Type B pancreatic cell (in vitro differentiated cells): ENCODE measurements at places on chromosomes 1 and 21.

- H3K4me1 ChIP-seq, result peaks cover 23% of the 10 kb centered on the region
- peak overlapping the region; percentile 51 for H3K27ac ChIP-seq
- no peak for DNase-seq
- peaks cover 9% of the 10 kb centered on the region for H3K36me3 ChIP-seq
- peak overlapping the region; percentile 37 for H3K4me3 ChIP-seq
Observed at GRCh38 chr1:54027848-54028247, 9.9 kb upstream of the LDLRAD1 start.

DNA sequence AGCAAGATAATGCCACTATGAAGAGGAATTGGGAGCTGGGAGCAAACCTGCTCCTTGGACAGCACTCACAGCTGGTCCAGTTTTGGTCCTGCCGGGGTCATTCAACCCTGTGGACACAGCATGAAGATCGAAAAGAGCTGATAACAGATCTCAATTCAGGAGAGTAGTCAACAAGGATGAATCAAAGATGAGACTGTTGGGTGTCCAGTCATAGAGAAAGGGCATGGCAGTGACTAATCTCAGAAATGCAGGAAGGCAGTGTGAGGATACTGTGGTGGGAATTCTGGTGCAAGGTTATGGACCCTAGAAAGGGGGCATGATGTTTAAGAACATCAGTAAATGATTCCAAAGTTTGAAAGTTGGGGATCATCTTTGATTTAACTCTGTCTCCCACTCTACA is 261.4 kb upstream of the ZP4 start:
- H3K4me1 ChIP-seq, result no peaks in the 10 kb centered on the region
- no peak overlapping the region for H3K27ac ChIP-seq
- H3K4me3 ChIP-seq, result no peak overlapping the region

- H3K27ac ChIP-seq, result no peak overlapping the region
- H3K27me3 ChIP-seq, result peaks cover 23% of the 10 kb centered on the region
- H3K36me3 ChIP-seq, result no peaks in the 10 kb centered on the region
- no peak for DNase-seq
- H3K4me3 ChIP-seq, result no peak overlapping the region
- H3K4me1 ChIP-seq, result peaks cover 19% of the 10 kb centered on the region
Observed at GRCh38 chr1:48681476-48682305, 95.0 kb downstream of the BEND5 start.

- peaks cover 9% of the 10 kb centered on the region for H3K4me1 ChIP-seq
- no peaks in the 10 kb centered on the region for H3K36me3 ChIP-seq
- DNase-seq, result no peak
- H3K4me3 ChIP-seq, result no peak overlapping the region
Observed at GRCh38 chr1:232101231-232101630, 474.6 kb downstream of the DISC1 start.

GRCh38 chr1:24898152-24898908 is 31.7 kb downstream of the RUNX3 start:
- H3K4me3 ChIP-seq, result no peak overlapping the region
- peaks cover 21% of the 10 kb centered on the region for H3K27me3 ChIP-seq
- no peaks in the 10 kb centered on the region for H3K4me1 ChIP-seq
- H3K36me3 ChIP-seq, result no peaks in the 10 kb centered on the region
- H3K27ac ChIP-seq, result no peak overlapping the region

DNA sequence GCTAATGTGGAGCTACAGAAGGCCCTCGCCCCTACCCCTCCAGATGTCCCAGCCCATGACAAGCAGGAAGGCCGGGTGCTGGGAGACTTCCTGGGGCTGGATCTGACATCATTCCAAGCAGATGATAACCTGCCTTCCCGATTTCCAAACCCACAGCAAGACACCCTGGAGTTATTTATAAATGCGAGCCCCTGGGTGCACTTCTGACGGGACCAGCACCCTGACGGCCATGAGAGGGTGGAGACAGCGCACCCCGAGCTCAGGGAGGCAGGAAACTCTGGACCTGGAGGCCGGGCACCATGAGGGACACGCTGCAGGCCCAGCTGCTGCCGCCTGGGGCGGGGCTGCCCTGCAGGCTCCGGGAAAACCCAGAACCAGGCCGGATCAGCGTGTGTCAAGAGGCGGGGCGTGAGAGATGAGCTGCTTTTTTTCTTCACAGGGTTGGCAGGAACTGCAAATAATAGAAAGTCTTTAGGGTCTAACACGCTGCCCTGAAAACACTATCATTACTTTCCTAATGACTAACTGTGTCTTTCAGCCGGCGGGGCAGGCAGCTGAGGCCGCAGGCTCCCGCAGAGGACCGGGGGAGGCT is 2.5 kb upstream of the PCBP3 start:
- no peaks in the 10 kb centered on the region for H3K36me3 ChIP-seq
- H3K4me1 ChIP-seq, result no peaks in the 10 kb centered on the region
- peak overlapping the region; percentile 54 for H3K4me3 ChIP-seq

DNA sequence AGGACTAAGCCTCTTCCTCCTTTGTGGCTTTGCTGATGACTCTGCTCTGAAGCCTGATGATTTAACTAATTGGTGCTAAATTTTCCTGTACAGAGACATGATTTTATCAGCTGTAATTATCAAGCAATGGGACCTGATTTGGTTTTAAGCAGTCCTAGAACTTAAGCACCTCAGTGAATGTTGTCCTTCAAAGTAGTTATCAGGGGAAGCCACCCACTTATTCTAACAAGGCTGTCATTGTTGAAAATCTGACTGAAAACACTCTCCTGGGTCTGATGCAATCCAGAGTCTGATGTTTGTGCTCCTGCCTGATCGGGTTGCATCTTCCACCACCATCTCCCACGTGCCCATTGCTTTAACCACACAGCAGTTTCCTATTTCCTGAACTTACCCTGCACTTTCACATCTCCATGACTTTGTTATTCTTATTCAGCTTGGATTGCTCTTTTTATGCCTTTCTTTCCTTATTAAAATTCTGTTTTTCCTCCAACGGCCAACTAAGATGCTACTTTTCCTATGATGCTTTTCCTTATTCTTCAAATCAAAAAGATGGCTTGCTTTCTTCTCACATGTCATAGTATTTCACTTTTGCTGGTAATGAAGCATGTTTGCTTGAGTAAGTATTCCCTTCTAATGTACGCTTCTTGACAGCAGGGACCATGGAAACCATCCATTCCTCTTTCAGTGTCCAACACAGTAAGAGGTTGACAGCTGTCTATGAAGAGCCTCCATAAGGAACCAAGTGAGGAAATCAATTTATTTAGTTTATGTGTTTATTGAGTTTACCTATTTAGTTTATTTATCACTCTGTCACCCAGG is 55.0 kb downstream of the S1PR1 start:
- H3K4me1 ChIP-seq, result peaks cover 23% of the 10 kb centered on the region
- DNase-seq, result no peak
- peak overlapping the region; percentile 1 for H3K27ac ChIP-seq
- H3K27me3 ChIP-seq, result peaks cover 3% of the 10 kb centered on the region

DNA sequence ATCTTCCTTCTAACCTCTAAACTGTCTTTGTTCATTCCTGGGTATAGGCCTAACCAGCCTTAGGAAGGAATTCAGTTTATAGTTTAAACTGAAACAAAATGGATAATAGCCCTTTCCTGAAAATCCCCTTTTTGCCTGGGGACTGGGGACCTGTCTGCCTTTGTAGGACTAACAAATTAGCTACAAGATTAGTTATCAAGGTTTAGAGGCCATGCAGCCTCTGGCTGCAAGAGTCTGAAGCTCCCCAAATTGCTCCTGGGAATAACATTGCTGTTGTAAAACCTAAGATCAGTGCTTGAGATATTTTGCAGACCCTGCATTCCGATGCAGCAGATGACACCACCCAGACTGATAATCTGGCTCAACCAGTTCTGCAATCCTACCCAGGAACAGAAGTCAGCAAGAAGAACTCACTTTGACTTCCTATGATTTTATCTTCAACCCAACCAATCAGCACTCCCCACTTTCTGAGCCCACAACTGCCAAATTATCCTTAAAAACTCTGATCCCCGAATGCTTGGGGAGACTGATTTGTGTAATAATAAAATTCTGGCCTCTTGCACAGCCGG is 96.6 kb upstream of the ETV3 start:
- peak overlapping the region; percentile 92 for H3K27ac ChIP-seq
- H3K27me3 ChIP-seq, result no peaks in the 10 kb centered on the region
- peaks cover 49% of the 10 kb centered on the region for H3K4me1 ChIP-seq
- no peak for DNase-seq
- H3K36me3 ChIP-seq, result no peaks in the 10 kb centered on the region
- H3K4me3 ChIP-seq, result peak overlapping the region; percentile 17

DNA sequence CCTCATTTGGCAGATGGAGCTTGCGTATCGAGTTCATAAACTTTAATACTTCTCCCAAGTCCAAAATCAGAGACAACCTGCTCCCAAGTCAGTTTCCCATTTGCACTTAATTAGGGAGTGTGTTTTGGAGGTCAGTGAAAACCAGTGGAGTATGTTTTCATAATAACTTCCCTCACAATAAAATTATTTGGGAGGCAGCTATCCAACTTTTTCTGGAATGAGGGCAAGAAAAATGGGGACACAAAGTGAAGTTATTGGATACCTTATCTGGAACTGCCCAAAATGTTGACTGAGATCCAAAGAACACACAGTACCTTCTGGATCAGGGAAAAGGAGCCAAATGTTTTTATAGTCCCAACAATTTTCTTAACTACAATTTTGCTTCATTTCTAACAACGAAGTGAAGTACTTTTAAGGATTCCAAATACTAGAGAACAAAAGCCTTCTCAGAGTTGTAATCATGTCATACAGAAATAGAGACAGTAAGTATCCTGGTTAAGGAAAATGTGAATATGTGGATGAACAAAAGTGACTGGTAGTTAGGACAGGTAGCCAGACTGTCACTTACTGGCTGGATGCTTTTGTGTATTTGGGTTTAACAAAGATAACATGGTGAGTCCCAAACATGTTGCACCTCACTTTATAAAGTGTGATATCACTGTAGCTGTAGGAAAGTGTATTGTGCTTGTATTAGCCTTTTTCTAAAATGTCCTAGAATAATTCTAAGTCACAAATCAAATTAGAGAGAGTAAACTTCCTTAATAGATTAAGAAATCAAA is 325.0 kb downstream of the HLX start:
- DNase-seq, result no peak
- H3K27me3 ChIP-seq, result peaks cover 43% of the 10 kb centered on the region
- no peaks in the 10 kb centered on the region for H3K36me3 ChIP-seq
- H3K4me1 ChIP-seq, result no peaks in the 10 kb centered on the region
- no peak overlapping the region for H3K4me3 ChIP-seq

DNA sequence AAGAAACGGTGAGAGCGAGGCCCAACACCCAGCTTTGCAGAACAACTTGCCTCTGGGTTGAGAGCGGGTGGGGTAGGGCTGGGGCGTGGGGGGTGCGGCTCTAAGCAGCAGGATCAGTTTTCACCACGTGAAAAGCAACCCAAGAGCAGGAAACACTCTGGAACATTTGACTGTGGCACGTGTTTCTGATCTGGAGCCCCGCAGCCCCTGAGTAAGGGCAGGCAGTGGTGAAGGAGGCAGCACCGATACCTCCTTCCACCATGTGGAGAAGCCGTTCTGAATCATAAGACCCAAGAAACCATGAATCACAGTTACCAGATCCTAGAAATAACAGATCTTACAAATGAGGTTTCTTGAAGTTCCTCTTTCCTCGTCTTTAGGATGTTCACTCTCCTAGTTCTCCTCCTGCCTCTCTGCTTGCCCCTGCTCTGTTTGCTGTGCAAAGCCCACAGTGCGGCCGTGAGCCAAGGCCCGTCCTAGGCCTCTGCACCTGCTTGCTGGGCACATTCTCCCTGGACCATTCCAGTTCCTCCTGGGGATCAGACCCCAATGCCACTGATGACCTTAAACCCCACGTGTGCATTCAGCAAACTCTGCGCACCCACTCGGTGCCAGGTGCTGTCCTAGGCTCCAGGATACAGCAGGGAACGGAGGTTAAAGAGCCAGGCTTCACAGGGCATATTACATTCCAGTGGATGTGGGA is 31.9 kb downstream of the SLC1A7 start:
- H3K36me3 ChIP-seq, result no peaks in the 10 kb centered on the region
- no peak for DNase-seq
- H3K4me1 ChIP-seq, result peaks cover 41% of the 10 kb centered on the region
- peaks cover 8% of the 10 kb centered on the region for H3K27me3 ChIP-seq
- no peak overlapping the region for H3K4me3 ChIP-seq

DNA sequence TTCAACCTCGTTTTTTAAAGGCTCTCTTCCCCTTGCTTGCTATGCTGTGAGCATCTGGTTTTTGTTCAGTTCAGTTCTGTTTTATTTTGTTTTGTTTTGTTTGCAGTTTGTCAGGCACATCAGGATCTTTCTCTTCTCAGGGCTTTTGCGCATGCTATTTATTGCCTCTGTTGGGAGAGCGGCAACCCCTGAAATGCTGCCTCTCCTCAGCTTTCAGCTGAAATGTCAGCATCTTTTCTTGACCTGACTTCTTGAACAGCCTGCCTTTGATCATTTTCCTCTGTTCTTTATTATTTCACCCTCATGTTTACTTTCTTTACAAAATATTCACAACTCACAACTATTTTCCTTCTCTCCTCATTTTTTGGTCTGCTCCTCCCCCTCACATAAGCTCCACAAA is 50.4 kb upstream of the RC3H1 start:
- no peak overlapping the region for H3K27ac ChIP-seq
- peaks cover 8% of the 10 kb centered on the region for H3K4me1 ChIP-seq
- DNase-seq, result no peak
- H3K4me3 ChIP-seq, result no peak overlapping the region
- H3K36me3 ChIP-seq, result no peaks in the 10 kb centered on the region
- H3K27me3 ChIP-seq, result no peaks in the 10 kb centered on the region

GRCh38 chr1:1968767-1969504 is 34.6 kb downstream of the CFAP74 start:
- peaks cover 3% of the 10 kb centered on the region for H3K27me3 ChIP-seq
- no peak for DNase-seq
- H3K27ac ChIP-seq, result no peak overlapping the region
- H3K4me1 ChIP-seq, result no peaks in the 10 kb centered on the region
- H3K4me3 ChIP-seq, result no peak overlapping the region
- no peaks in the 10 kb centered on the region for H3K36me3 ChIP-seq

GRCh38 chr21:27799861-27800260 is 833.0 kb upstream of the ADAMTS5 start:
- H3K27ac ChIP-seq, result no peak overlapping the region
- no peak overlapping the region for H3K4me3 ChIP-seq
- peaks cover 9% of the 10 kb centered on the region for H3K27me3 ChIP-seq
- no peak for DNase-seq
- H3K36me3 ChIP-seq, result no peaks in the 10 kb centered on the region

GRCh38 chr21:35538386-35538785 is 489.3 kb upstream of the RUNX1 start:
- H3K27ac ChIP-seq, result no peak overlapping the region
- H3K36me3 ChIP-seq, result no peaks in the 10 kb centered on the region
- H3K4me3 ChIP-seq, result no peak overlapping the region
- H3K4me1 ChIP-seq, result no peaks in the 10 kb centered on the region
- no peak for DNase-seq

DNA sequence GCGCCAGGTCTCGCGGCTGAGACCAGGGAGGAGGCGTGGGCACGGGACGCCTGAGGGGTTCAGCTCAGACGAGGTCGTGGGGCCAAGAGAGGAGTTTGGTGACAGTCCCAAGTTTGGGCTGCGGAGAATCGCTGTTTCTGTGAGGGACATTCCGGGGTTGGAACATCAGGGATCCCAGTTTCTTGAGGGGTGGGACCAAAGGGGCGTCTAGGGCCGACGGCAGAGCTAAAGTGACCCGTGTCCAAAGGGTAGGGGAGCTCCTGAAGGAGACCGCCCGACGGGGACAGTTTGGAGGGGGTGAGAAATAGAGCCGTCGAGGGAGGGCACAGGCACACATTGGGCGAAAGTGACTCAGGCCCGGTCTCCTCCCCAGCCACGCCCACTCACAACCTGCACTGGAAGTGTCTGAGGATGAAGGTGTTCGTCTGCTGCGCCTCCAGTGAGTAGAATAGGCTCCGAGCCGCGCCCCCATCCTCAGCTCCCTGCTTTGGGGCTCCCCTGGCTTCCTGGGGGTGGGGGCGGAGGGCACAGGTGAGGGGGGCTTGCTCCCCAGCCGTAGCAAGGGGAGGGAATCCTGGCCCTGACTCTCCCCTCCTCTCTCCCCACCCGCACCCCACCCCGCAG is 7.0 kb downstream of the EFNA3 start:
- H3K4me1 ChIP-seq, result peaks cover 25% of the 10 kb centered on the region
- no peaks in the 10 kb centered on the region for H3K36me3 ChIP-seq
- DNase-seq, result peak; percentile 73
- peak overlapping the region; percentile 95 for H3K4me3 ChIP-seq
- peaks cover 35% of the 10 kb centered on the region for H3K27me3 ChIP-seq
